SW 1271 (cell line): ENCODE measurements at places on chromosomes 5 and 9.

DNA sequence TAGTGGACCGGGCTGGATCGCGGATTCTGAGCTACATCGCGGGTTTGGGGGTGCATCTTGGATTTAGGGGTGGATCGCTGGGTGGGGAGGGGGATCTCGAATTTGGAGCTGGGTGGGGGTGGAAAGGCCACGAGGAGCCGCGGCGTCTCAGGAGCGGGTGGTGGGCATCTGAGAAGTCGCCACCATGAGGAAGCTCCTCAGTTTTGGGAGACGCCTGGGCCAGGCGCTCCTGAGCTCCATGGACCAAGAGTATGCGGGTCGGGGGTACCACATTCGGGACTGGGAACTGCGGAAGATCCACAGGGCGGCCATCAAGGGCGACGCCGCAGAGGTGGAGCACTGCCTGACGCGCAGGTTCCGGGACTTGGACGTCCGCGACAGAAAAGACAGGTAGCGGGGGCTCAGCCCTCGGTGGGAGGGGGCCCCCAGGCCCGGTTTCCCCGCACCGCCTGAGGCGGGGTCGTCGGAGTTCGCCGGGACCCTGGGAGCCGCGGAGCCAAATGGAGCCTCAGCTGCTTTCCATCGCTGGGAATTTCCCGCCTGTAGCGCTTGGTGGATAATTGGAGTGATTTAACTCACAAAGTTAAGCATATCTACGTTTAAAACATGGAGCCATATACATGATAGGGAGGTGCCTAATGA is 376 bp downstream of the ANKRD18B start:
- DNase-seq: no peak

GRCh38 chr5:59923465-59923864 is 29.9 kb upstream of the PDE4D start:
- DNase-seq: no peak

- DNase-seq: no peak
Observed at GRCh38 chr9:117687532-117687931, 16.7 kb upstream of the TLR4 start.

- no peak for DNase-seq
Observed at GRCh38 chr5:151004499-151004898, 15.9 kb upstream of the GPX3 start.

- DNase-seq: no peak
Observed at GRCh38 chr9:3553076-3553765, 27.4 kb upstream of the RFX3 start.

DNA sequence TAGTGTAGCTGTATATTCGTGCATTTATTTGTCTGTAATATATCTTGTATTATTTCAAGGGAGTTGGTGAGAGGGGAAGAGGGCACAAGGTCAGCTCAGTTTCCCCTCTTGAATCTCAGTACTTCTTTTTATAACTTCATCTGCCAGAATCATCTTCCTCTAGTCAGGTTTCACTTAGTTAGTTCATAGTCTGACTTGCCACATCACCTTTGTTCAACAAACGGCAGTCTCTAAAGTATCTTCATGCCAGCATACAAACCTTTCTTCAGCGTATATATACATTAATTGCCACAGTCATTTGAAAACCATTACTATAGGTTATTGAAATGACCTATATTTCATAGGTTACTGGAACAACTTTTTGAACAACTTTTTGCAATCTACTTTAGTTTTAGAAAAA is 1.6 kb downstream of the ECM2 start:
- DNase-seq: no peak

GRCh38 chr9:33287087-33287490 is 3.2 kb upstream of the NFX1 start:
- DNase-seq: no peak

DNA sequence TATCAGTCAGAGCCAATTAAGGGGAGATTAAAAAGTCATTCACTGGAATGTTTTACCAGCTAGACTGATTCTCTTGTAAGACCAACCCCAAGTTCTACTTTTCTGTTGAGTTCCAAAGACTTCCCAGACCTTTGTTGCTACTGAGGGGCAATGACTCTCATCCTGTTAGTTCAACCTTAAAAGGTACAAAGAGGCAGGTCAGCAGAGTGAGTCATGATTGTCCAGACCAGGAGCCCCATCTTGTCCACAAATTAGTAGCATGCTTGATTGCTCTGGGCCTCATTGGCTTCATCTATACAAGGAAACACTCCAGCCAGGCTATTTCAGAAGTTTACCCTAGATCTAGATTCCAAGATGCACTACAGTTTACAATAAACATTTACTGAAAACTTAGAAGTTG is 79.9 kb upstream of the IL7R start:
- no peak for DNase-seq

GRCh38 chr9:91711755-91712601 is 238.1 kb downstream of the ROR2 start:
- DNase-seq: no peak

DNA sequence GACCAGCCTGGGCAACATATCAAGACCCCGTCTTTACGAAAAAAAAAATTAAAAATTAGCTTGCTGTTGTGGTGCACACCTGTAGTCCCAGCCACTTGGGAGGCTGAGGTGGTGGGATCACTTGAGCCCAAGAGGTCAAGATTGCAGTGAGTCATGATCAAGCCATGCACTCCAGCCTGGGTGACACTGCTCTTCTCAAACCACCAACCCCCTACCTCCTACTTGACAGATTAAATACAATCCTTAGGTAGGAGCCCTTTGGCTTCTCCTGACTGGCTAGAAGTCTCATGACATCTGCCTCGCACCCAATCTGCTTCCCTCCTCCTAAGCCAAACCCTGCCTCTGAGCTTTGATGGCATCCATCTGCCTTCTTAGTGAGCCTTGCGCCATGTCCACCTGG is 11.6 kb upstream of the FBP1 start:
- no peak for DNase-seq

DNA sequence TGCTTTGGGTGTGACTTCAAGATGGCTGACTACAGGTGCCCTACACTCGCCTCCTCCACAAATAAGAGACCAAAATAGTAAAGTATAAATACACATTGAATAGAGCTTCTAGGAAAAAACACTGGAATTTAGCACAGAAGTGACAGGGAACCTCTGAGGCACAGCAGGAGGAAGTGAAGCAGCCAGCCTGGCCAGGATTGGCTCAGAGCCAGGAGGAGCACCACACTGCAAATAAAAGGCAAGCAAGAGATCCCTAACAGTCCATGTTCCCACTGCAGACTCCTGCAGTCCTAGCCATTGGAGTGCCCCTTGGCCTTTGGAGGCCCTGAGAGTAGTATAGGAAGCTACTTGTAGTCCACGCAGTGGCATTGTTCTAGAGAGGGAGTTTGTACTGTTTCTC is 186.7 kb upstream of the TLX3 start:
- DNase-seq: no peak

DNA sequence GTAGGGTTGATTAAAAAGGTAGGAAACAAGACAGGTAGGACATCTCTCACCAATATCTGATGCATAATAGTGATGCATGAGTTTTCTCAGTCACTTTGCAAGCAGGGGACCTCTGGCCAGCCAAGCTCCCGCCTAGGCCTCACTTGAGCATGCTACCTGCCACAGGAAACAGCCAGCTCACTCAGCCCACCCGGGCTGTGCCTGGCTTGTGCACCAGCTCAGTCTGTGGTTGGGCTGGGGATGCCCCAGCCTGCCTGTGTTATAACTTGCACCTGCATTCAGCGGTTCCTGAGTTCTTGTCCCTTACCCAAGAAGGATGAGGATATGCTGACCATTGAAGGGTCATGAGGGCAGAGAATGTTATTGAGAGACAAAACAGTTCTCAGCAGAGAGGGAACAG is 172.8 kb upstream of the PLCXD3 start:
- no peak for DNase-seq

GRCh38 chr9:137069508-137070091 is 757 bp downstream of the SAPCD2 start:
- no peak for DNase-seq

GRCh38 chr9:137454145-137454596 is 5.0 kb downstream of the NSMF start:
- no peak for DNase-seq

DNA sequence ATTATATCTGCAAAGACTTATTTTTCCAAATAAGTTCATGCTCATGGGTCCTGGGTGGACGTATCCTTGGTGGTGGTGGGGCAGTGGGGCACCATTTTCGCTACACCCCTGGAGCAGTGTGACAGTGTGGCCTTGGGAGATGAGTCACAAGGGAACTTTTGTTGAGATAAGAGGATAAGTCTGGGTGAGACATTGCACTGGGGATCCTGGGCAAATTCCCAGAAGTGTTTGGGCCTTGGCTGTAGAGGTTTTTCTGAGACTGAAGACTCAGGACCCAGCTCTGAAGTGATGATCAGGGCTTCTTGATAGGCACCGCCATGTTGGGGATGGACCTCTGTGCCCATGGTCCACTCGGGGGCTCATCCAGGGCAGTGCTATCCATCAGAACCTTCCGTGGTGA is 149.4 kb downstream of the MACROH2A1 start:
- DNase-seq: no peak

- no peak for DNase-seq
Observed at GRCh38 chr9:93941493-93941892, 13.7 kb downstream of the BARX1 start.

DNA sequence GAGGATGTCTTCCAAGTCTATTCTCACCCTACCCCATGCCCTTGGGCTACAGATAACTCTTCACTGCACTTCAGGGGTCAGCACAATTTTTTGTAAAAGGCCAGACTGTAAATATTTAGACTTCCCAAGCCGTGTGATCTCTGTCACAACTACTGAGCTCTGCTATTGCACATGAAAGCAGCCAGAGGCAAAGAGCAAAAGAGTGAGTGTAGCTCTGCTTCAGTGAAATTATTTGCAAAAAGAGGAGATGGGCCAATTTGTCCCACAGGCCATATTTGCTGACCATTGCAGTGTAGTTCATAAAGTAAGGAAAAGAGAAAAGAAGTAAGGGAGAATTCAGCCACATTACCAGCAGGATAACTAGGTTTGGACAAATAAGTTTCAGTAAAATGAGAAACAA is 7.0 kb upstream of the MOCS2 start:
- DNase-seq: no peak

- peak; percentile 62 for DNase-seq
Observed at GRCh38 chr5:62460578-62460983, 48.0 kb downstream of the IPO11 start.

- no peak for DNase-seq
Observed at GRCh38 chr5:61496446-61496845, 164.4 kb downstream of the ZSWIM6 start.

DNA sequence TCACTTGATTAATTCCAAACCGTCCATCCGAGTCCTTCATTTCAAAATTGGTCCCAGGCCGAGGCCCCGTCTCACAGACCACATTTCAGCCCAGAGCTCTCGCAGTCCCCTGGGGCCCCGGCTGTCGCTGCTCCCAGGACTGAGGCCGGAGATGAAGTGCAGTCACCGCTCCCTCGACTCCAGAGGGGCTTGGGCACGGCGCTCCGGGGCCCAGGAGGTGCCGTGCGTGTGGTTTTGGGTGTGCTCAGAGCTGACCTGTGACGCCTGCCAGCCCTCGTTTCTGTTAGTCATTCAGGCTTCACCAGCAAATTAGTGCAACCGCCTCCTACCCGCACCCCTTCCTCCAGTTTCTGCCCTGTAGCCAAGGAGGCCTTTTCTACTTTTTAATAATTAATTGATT is 48.7 kb upstream of the PHYKPL start:
- no peak for DNase-seq

DNA sequence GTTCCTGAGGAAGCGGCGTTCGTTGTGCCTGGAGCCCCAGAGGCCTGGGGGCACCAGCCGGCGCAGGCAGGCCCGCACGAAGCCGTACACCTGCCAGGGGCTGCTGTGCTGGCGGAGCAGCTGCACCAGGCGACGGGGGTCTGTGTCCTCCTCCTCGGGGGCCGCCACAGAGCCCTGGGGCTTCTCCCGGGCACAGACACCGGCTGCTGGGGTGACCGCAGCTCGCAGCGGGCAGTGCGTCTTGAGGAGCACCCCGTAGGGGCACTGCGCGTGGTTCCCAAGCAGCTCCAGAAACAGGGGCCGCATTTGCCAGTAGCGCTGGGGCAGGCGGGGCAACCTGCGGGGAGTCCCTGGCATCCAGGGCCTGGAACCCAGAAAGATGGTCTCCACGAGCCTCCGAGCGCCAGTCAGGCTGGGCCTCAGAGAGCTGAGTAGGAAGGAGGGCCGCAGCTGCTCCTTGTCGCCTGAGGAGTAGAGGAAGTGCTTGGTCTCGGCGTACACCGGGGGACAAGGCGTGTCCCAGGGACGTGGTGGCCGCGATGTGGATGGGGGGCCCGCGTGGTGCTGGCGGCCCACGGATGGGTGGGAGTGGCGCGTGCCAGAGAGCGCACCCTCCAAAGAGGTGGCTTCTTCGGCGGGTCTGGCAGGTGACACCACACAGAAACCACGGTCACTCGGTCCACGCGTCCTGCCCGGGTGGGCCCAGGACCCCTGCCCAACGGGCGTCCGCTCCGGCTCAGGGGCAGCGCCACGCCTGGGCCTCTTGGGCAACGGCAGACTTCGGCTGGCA is 1.3 kb downstream of the TERT start:
- no peak for DNase-seq

DNA sequence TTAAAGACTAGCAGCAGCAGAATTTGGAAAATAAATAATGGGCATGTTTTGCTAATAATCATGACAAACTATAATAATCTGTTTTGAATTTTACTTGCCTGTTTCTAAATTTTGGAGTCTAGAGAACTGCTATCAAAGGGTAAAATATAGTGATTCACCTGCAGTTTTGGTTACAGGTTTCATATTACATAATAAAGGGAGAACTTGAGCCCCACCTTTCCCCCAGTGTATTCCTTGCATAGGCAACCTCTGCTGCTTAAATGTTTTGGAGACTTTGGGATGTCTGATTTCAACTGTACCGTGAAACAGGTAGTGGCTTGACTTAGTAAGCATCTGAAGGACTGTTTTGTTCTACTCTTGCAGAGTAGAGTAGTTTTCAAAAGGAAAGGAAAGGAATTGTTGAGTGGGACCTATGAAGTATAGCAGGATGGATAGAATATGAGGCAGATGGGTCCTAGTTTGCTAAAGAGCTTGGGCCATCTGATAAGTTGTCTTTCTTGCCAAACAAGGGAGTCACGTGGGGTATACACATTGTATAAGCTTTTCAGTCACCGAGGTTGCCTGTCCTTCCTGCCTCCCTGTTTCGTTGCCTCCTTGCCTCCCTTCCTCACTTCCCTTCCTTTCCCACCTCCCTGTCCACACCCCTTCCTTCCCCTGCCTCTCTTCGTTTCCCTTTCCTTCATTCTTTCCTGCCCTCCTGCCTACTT is 19.1 kb downstream of the CREBRF start:
- no peak for DNase-seq

DNA sequence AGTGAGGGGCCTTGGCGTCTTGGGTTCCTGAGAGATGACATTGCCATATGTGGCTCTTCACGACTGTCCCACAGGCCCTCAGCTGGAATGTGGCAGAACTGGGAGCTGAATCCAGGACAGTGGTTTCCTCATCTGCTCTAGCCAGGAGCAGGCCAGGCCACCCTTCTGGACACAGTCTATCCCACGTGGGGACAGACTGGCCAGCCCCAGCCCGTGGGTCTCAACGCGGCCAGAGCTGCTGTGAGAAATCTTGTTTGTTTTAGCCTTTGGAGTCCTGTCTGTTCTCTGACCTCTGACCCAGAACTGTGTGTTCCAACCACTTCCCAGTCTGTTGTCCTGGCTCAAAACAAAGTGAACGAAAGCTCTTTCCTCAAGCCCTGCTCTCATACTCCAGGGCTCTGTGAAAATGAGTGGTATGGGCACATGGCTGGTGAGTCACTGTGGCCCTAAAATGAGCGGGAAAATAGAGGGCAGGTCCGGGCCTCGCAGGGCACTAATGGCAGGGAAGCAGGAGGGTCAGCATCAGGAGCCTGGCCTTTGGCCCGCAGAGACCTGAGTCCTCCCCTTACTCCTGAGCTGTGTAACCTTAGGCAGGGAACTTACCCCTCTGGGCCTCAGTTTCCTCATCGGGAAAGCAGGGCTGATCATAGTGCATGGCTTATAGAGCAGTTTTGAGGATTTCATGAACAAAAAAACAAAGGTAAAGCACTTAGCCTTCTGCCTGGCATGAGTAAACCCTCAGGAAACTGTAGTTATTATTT is 34.8 kb upstream of the GLRX start:
- no peak for DNase-seq
